ENCODE measurements at places on chromosomes 5 and 9. TPM values are rescaled to one million over a fixed set of nuclear protein-coding genes. Genes with fewer than 3 reads are reported as not detected.

STPG3 gene
- not detected for total RNA-seq

IL5 gene
- 0.47 TPM for total RNA-seq

C5 gene
- total RNA-seq = 10.4 TPM

FOXE1 gene
- 2.3 TPM for total RNA-seq

All from A549 treated with dexamethasone at 1 μM for 4 hours (cell line).